ENCODE measurements at places on chromosomes 16 and 17. TPM values are rescaled to one million over a fixed set of nuclear protein-coding genes. Genes with fewer than 3 reads are reported as not detected.

- no peak overlapping the region for H3K27ac ChIP-seq
- H3K4me3 ChIP-seq = no peak overlapping the region
- H3K36me3 ChIP-seq = no peaks in the 10 kb centered on the region
- H3K4me1 ChIP-seq = no peaks in the 10 kb centered on the region
Observed at GRCh38 chr17:51901242-51901641, 257.3 kb downstream of the CA10 start.

- DNase-seq = no peak
- H3K4me3 ChIP-seq = no peak overlapping the region
- peaks cover 26% of the 10 kb centered on the region for H3K4me1 ChIP-seq
- no peaks in the 10 kb centered on the region for H3K36me3 ChIP-seq
Observed at GRCh38 chr16:57892041-57892440, 78.9 kb downstream of the CNGB1 start.

DNA sequence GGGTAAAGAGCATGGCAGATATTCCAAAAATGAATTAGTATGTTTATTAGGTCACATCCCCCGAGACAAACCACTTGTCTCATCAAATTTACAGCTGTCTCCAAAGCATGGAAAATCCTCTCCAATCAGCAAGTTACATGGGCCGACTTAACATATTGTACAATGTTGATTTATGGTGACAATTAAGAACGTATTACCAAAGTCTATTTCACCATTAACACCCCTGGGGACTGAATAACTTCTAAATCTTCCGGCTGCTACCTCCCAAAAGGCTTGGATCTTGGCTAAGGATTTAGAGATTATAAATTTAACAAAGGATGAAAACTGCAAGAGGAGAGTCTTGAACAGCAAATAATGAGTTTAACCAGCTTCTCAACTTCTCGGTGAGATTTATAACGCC lies 311.9 kb downstream of the NPIPA8 start:
- no peaks in the 10 kb centered on the region for H3K4me1 ChIP-seq
- H3K4me3 ChIP-seq = no peak overlapping the region
- no peaks in the 10 kb centered on the region for H3K27me3 ChIP-seq
- no peak for DNase-seq
- H3K27ac ChIP-seq = no peak overlapping the region

DNA sequence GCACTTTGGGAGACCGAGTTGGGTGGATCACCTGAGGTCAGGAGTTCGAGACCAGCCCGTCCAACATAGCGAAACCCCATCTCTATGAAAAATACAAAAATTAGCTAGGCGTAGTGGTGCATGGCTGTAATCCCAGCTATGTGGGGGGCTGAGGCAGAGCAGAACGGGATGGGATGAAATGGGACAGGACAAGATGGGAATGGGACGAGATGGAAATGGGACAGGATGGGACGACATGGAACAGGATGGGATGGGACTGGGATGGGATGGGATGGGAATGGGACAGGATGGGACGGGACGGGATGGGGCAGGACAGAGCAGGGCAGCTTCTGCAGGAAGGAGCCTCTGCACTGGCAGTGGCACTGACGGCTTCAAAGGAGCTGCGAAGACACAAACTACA lies 106.1 kb downstream of the ANKRD11 start:
- no peak overlapping the region for H3K27ac ChIP-seq
- no peak overlapping the region for H3K4me3 ChIP-seq
- peaks cover 2% of the 10 kb centered on the region for H3K36me3 ChIP-seq
- H3K27me3 ChIP-seq = no peaks in the 10 kb centered on the region

GRCh38 chr16:81451753-81452680 lies 7.4 kb downstream of the CMIP start:
- H3K27ac ChIP-seq = peak overlapping the region; percentile 44
- peaks cover 26% of the 10 kb centered on the region for H3K4me1 ChIP-seq
- DNase-seq = peak; percentile 29
- no peaks in the 10 kb centered on the region for H3K36me3 ChIP-seq

DNA sequence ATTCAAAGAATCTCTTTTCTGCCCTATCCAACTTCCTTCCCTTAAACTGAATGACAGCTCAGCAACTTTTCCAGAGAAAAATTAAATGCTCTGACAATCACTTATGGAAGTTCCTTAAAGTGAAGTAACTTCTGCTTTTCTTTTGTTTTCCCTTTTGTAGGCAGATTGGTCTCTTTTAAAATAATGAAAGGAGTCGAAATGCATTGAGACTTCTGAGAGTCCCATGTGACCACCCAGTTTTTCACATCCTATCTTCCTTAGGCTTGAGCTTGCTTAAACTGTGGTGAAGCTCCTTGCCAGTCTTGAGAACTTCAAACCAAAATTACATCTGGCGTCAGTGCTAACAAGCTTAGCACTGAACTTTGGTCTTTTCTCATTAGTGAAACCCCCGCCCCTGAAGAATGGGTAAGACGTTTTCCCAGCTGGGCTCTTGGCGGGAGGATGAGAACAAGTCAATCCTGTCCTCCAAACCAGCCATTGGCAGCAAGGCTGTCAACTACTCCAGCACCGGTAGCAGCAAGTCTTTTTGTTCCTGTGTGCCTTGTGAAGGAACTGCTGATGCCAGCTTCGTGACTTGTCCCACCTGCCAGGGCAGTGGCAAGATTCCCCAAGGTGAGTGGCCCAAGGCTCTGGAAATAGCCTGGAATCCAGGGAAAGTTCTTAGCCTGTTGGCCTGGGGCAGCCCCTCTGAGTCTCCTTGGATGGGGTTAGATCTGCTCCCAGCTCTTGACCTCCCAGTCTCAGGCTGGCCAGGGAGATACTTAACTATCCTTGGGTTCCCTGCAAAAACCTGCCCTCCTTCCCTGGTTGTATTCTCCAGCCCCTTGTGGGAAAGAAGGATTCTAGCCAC lies 1.2 kb downstream of the TMEM106A start:
- peaks cover 19% of the 10 kb centered on the region for H3K36me3 ChIP-seq
- no peak for DNase-seq
- H3K27ac ChIP-seq = peak overlapping the region; percentile 64
- H3K27me3 ChIP-seq = no peaks in the 10 kb centered on the region
- no peak overlapping the region for H3K4me3 ChIP-seq
- peaks cover 29% of the 10 kb centered on the region for H3K4me1 ChIP-seq

GRCh38 chr17:42675965-42676423 lies 800 bp downstream of the PLEKHH3 start:
- peak overlapping the region; percentile 58 for H3K4me3 ChIP-seq
- peaks cover 11% of the 10 kb centered on the region for H3K27me3 ChIP-seq
- H3K4me1 ChIP-seq = peaks cover 34% of the 10 kb centered on the region
- no peak overlapping the region for H3K27ac ChIP-seq
- no peaks in the 10 kb centered on the region for H3K36me3 ChIP-seq
- DNase-seq = no peak

- DNase-seq = no peak
- H3K4me1 ChIP-seq = no peaks in the 10 kb centered on the region
- no peak overlapping the region for H3K27ac ChIP-seq
- H3K27me3 ChIP-seq = no peaks in the 10 kb centered on the region
- H3K4me3 ChIP-seq = no peak overlapping the region
Observed at GRCh38 chr17:27954548-27955495, 61.7 kb upstream of the LYRM9 start.

DNA sequence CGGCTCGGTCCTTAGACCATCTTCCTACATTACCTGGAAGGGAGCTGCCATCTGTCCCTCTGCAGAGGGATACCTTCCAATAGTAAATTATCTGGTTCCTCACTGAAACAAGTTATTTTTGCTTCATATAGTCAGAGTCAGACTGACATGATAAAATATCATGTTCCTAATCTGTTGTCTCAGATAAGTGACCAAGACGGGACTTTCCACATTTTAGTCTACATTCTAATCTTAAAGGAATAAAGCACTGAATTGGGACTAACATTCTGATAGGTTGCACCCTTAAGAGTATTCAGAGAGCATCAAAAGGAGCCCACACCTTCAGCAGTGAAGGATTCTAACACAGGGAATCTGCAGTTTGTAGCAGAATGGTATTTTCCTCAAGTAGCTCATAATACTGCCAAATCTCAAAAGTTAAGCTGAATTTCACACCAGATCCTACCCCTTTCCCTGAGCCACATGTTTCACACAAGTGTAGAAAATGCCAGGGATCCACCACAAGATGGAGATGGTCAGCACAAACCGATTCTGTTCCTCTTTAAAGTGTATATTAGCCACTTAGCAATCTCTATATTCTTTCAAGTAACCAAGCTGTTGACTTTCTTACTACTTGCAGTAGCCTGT lies 13.4 kb downstream of the GINS2 start:
- H3K4me3 ChIP-seq = no peak overlapping the region
- no peak for DNase-seq
- H3K4me1 ChIP-seq = peaks cover 5% of the 10 kb centered on the region

DNA sequence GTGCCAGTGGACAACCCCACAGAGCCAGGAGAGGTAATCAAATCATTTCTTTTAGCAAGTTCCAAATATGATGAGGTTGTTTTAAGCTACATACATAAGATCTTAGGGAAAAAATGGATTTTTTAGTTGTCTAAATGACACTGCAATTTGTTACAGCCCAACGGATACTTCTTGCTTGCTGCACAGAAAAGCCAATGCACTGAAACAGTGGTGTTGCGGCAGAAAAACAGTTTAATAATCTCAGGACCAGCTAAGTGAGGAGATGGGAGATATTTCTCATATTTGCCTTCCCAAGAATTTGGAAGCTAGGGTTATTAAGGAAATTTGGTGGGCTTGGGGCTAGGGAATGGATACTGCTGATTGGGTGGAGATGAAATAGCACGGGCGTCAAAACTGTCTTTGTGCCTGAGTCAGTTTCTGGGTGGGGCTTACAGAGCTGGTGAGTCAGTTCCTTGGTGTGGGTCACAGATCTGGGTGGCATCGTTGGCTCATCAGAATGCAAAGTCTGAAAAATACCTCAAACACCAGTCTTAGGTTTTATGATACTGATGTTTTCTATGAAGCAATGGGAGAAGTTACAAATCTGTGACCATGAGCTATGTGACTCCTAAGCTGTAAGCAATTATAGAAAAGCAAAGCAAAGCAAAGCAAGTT lies 255.4 kb downstream of the IRX3 start:
- no peak overlapping the region for H3K27ac ChIP-seq
- no peak for DNase-seq
- no peaks in the 10 kb centered on the region for H3K36me3 ChIP-seq

GRCh38 chr16:70495425-70496182 lies 27.8 kb downstream of the COG4 start:
- peaks cover 15% of the 10 kb centered on the region for H3K36me3 ChIP-seq
- no peak overlapping the region for H3K27ac ChIP-seq
- no peak overlapping the region for H3K4me3 ChIP-seq
- no peaks in the 10 kb centered on the region for H3K4me1 ChIP-seq

Gene DRC3
- total RNA-seq = 0.32 TPM

- DNase-seq = no peak
- peaks cover 55% of the 10 kb centered on the region for H3K36me3 ChIP-seq
- no peak overlapping the region for H3K27ac ChIP-seq
- peaks cover 24% of the 10 kb centered on the region for H3K4me1 ChIP-seq
Observed at GRCh38 chr17:80267391-80267790, 6.7 kb downstream of the RNF213 start.
